ENCODE measurements at places on chromosomes 11 and 22. TPM values are rescaled to one million over a fixed set of nuclear protein-coding genes. Genes with fewer than 3 reads are reported as not detected.

DNA sequence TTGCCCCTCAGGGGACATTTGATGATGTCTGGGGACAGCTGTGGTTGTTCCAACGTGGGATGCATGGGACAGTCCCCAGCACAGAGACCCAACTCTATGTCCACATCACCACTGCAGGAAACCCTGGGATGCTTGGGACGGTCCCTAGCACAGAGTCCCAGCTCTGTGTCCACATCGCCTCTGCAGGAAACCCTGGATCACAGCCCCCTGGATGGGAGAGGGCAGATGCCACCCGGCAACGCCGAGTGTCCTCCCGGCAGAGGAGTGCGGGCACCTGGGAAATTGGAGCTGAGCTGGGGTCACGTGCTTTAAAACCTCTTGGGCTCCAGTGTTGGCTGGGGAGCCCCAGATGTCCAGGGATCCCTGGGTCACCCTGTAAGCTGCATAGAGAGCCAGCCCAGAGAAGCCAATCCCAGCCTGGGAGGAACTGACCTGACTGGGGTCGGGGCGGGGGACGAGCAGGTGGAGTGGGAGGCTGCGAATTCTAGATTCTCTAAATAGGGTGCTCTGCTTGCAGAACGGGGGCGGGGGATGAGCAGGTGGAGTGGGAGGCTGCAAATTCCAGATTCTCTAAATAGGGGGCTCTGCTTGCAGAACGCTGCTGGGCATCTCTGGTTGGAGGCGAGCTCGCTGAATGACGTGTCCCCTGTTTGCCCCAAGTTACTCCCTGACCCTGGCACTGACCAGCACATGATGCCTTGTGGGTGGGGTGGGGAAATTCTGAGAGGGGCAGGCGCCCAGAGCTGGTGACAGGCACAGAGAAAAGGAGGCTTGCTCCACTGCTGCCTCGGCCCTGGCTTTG lies 1197.8 kb downstream of the BRD1 start:
- no peak for DNase-seq

DNA sequence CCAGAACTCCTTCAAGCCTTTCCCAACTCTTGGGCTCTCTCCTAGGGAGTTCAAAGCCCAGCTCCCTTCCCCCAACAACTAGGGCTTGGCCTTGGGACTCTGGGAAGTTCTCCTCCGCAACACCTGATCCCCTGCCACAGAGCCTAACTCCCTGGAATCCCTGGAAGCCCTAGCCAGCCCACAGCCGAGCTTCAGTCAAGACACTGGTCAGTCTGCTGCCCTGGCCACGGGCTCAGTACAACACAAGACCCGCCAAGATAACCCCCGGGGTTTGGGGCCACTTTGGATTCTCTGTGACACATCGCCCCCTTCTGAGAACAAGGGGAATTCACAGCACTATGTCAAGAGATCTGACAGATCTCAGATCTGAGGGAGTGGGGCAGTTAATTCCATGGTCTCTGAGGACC lies 58.3 kb downstream of the SLC22A12 start:
- no peak for DNase-seq

GRCh38 chr11:71251761-71252268 lies 562 bp downstream of the SHANK2 start:
- peak; percentile 77 for DNase-seq

DNA sequence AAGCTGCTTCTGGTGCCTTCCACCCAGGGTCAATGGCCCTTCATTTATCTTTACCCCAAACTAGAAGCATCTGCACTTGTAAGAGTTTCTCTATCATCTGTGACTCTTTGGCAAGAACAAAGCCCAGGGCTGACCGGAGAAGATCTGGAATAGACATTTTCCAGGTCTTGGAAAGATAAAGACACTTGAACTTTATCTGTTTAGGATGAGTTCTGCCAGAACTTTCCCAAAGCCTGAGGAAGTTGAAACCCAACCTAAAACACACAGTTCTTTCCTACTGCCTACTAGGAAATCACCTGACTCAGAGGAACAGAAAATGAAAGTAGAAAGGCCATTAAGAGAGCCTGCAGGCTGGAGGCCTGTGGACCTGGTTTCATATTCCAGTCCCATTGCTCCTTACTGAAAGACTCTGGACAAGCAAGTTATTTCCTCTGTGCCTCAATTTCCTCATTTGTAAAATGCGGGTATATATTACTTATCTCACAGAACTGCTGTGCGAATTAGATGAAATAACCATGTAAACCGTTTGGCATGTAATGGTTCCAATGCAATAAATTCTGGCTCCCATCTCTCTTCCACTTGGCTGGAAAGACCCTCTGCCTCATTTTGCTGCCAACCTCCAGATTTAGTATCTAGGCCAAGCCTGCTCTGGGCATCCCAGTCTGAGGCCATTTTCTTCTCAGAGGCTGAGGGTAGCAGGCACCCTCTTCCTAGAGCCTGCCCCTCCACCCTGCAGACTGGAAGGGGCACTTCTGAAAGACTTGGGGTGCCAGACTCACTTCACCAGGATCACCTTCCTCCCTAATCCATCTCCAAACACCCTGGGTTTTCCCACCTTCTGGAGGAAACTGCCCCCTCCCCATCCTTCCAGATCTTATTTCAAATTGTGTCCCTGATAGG lies 1.2 kb downstream of the UBE2L6 start:
- no peak for DNase-seq

DNA sequence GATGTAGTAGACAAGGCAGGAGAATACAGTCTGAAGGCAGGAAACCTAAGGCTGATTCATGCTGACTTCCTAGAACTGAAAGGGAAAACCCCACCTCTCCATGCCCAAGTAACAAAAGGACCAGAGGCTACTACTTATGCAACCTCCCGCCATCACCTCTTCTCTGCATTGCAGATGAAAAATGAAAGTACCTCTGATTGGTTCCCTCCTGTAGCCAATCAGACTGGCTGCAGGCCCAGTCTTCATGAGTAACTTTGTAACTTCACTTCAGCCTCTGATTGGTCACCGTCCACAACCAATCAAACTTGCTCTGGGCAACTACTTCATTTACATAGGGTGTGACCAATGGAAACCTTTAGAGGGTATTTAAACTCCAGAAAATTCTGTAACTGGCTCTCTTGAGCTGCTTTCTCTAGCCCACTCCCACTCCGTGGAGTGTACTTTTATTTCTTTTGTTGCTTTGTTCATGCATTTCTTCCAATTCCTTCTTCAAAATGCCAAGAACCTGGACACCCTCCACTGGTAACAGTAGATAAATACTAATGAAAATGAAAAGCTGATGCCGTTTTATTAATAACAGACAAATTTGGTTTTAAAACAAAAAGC lies 5.2 kb upstream of the MAP6 start:
- no peak for DNase-seq

DNA sequence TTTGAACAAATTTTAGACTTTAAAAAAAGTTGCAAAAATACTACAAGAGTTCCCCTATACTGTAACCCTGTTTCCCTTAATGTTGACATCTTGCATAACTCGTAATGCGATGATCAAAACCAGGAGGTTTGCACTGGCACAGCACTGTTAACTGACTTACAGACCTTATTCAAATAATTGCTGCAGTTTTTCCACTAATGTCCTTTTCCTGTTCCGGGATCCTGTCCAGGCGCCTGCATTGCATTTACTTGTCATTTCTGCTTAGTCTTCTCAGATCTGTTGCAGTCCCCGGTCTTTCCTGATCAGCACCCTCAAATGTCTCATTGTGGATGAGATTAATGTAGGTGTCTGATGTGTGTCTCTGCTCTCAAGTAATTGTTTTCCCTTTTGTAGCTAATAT lies 32.0 kb downstream of the APLP2 start:
- no peak for DNase-seq

- DNase-seq: no peak
Measured at GRCh38 chr11:42315267-42315666, 855.8 kb upstream of the LRRC4C start.

GRCh38 chr11:119861160-119861559 lies 132.2 kb upstream of the NECTIN1 start:
- no peak for DNase-seq

DNA sequence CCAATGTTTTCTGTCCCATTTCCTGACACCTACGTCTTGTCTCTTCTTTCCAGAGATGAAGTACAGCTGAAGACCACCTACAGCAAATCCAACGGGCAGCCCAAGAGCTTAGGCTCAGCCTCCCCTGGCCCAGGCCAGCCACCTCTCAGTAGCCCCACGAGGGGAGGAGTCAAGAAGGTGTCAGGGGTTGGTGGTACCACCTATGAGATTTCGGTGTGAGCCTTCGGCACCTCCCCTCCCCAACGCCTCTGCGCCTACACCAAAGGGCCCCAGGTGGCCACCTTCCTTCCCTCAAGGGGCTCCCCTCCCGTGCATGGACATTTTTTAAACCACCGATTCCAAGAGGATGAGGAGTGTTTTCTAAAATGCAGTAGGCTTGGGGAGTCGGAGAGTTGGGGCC lies 12.2 kb downstream of the MED19 start:
- DNase-seq: no peak

DNA sequence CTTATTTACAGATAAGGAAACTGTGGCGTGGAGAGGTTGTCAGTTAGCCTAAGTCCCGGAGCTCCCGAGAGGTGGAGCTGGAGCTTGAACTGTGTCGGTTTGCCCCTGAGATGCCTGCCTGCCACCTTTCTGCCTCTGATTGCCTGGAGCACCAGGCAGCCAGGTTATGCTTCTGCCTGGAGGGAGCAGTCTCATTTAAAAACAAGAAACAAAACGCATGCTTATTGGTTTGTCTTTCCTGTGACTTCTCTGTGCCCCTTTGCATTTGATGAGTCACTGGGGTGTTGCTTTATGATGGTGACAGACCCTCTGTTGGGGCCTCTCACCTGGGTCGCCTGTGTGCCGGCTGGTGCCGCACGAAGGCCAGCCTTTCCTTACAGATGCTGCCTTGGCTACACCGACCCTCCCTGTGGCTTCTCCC lies 12.2 kb downstream of the AP2A2 start:
- no peak for DNase-seq

DNA sequence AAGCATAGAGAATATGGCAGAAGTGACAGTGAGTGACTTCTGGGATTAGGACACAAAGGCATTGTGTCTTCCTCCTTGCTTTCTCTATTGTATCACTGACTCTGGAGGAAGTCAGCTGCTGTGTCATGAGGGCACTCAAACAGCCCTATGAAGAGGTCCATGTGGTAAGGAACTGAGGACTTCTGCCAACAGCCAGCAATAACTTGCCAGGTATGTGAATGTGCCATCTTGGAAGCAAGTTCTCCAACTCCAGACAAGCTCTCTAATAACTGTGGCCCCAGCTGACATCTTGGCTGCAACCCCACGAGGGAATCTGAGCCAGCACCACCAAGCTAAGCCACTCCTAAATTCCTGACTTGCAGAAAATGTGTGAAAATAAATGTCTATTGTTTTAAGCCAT lies 83.6 kb upstream of the ZBED5 start:
- DNase-seq: no peak

- DNase-seq: no peak
Measured at GRCh38 chr11:61657566-61658290, 22.5 kb upstream of the DAGLA start.

- no peak for DNase-seq
Measured at GRCh38 chr11:72732329-72732728, 19.9 kb downstream of the ARAP1 start.

DNA sequence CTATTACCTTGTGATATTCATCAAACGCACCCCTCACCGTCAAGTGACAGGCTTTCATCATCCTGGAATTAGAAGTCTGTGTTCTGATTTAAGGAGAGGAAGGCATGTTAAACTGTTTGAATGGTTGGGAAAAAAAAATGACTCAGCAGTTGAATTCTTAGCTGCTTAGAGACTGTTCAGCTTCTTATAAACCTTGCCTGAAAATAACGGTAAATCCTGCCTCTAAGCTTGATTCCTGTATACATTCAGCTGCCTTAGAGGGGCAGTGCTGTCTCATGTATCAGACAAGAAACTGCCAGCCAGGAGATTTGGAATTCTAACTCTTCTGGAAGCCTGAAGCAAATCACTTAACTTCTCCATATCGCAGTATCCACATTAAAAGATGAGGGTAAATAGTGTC lies 437.4 kb downstream of the JRKL start:
- no peak for DNase-seq

GRCh38 chr11:120268686-120269085 lies 28.7 kb downstream of the POU2F3 start:
- DNase-seq: no peak

GRCh38 chr11:32427935-32428664 lies 7.2 kb downstream of the WT1 start:
- DNase-seq: no peak

- no peak for DNase-seq
Measured at GRCh38 chr11:59182457-59183151, 10.7 kb downstream of the DTX4 start.

GRCh38 chr11:2204361-2205213 lies 33.0 kb upstream of the TH start:
- DNase-seq: peak; percentile 50

GRCh38 chr11:116492600-116492999 lies 280.2 kb downstream of the BUD13 start:
- DNase-seq: no peak

- no peak for DNase-seq
Measured at GRCh38 chr11:35216962-35217678, 78.1 kb downstream of the CD44 start.

DNA sequence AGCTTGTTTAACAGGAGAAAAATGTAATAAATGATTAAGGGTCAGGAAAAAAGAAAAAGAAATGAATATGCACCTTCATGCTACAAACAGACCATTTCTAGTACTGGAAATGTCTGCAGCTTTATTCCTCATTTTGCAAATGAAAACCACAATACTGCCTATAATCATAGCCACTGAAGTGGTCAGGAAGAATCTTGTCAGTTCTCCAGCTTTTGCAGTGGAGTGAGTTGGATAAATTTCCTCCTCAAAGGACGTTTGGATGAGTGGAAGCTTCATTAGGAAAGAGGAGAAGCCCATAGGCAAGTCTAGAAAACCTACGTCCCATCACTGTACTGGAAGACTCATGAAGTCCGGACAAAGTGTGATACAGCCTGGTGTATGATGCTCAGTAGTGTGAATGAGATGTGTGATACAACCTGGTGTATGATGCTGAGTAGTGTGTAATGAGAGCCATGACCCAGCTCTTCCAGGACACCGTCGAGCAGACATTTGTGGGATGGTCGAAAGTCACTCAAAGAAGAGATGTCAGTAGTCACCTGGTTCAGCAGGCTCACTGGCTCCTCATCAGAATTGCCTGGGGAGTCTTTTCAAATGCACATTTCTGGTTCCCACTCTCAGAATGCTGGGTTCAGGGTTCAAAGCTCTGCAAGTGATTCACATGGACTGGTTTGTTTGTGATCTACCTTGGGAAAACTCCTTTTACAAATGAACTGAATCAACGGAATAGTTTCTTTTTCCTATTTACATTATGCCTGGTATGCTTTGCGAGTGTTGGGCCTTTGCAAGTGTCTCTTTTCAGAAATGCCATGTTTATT lies 101.3 kb downstream of the PDHX start:
- DNase-seq: no peak

The ZNRF3 gene
- 15.8 TPM for total RNA-seq

The TMEM41B gene
- total RNA-seq: 71.6 TPM

The KRTAP5-11 gene
- total RNA-seq: not detected

The PKDREJ gene
- total RNA-seq: not detected

The TENM4 gene
- total RNA-seq: 4.3 TPM

The CCDC89 gene
- 1.2 TPM for total RNA-seq

The ASPHD2 gene
- total RNA-seq: 1.2 TPM

The VPREB3 gene
- not detected for total RNA-seq

The OR5A1 gene
- total RNA-seq: not detected

All from upper lobe of right lung (tissue), 1 donor.